Stimulated activated CD8-positive, alpha-beta memory T cell treated with anti-CD3 and anti-CD28 coated beads, Interleukin-12 subunit alpha, Interleukin-12 subunit beta, amount 100 ng/mL, for 4 hours (primary cell): ENCODE measurements at places on chromosomes 11 and 22.

DNA sequence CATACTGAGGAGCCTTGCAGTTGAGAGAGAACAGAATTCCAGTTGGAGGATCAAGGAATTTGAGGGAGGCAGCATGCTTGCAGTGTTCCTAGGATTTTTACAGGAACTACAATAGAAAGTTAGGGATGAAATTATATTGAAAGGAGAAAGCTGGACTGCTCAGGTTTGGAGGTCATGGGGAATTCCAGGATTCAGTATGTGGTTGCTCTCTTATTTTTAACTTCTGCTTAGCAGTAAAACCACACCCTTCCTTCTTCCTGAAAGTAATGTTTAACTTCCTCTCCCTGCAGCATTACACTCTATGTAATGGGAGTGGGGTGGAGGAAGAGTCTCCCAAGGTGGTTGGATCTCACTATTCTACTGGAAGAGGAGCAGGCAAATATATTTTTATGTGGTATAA is 31.3 kb downstream of the CTNND1 start:
- no peak for DNase-seq

DNA sequence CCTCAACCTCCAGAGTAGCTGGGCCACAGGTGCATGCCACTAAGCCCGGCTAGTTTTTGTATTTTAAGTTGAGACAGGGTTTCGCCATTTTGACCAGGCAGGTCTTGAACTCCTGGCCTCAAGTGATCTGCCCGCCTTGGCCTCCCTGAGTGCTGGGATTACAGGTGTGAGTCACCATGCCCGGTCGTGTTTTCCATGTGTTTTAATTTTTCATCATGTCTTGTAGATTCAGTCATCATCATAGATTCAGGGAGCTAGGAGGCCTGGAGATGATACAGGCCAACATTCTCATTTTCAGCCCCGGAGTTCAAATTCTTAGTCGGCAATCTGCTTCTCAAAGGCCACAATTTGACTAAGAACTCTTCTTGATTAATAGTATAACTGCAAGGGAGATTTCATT is 73.5 kb upstream of the GRAMD1B start:
- DNase-seq: no peak

DNA sequence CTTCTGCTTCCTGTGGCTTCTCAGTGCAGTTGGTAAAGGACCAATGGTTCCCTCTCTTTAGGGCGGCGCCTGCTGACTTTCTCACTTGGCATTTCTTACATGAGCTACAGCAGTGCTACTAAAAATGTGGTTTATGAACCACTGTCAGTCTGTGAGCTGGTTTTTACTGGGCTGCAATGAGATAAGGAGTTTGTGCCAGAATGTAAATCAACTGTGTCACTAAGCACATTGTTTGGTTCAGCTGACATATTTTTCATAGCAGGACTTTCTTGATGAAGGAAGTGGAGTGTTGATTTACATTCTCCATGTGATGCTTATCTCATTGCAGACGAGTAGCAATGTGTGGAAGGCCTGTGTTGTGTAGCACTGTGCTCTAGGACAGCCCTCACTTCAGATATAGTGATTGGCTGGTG is 463.3 kb downstream of the SOX6 start:
- DNase-seq: no peak

GRCh38 chr11:48111891-48112290 is 104.7 kb upstream of the OR4B1 start:
- DNase-seq: no peak

GRCh38 chr11:92224054-92224406 is 588 bp upstream of the FAT3 start:
- no peak for DNase-seq

- DNase-seq: no peak
These were observed 62.6 kb upstream of the RASD2 start for GRCh38 chr22:35477911-35478582.

DNA sequence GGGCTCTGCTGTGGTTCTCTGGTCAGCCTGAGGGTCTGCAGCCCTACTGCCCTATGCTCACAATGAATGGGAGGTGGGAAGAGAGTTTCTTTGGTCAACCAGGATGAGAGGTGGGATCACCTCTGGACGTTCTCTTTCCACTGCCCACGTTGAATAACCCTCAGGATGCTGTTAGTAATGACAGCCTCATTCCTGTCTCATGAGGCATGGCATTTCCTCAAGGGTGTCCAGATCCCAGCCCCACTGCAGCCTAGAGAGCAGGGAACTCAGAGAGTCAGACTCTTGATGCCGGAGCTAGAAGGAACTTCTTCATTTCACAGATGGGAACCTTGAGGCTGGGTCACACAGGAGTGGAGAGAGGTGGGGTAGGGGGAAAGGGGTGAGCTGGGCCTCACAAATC is 196.0 kb downstream of the CEP164 start:
- DNase-seq: no peak

DNA sequence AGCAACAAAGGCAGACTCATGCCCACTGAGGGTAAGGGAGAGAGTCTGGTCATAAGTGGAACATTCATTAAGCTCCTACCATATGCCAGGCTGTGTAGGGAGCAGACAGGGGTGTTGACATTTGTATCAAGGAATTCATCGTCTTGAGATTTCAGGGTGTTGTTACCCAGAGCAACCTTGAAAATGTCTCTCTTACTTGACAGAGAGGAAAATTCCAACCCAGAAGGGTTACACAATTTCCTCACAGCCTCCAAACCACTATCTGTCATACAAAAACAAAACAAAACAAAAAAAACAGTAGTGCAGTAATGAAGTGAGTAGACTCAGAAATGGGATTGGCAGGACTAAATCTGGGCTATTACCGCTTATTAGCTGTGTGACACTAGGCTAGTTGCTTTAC is 113.2 kb downstream of the MIAT start:
- DNase-seq: no peak

- no peak for DNase-seq
These were observed 698.6 kb upstream of the ARHGAP42 start for GRCh38 chr11:99988471-99988837.

DNA sequence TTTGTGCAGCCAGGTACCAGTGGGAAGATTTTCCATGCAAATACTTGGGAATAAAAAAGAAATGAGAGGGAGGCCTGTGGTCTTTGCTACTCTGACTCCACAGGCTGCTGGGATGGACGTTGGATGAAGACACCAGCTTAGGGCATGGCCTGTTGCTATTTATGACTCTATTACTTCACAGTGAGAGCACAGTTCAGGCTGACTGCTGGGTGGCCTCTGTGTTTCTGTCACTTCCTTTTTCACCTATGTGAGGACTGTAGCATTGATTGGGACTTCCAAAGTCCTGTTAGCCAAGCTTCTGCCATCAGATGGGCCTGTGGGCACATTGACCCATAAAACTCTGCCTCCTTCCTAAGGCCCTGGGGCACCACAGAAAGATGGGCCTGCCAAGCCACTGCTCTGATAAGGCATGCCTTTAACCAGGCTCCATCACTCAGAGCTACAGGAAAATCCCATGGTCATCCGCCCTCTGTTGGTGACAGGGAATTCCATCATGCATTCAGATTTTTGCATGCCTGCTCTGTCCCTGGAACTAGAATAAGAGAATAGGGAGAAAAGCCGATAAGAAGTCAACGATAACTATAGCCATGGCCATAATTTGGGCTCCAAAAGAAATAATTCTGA is 64.6 kb downstream of the KCNJ1 start:
- no peak for DNase-seq

GRCh38 chr11:82747471-82747870 is 13.8 kb upstream of the FAM181B start:
- DNase-seq: no peak

- DNase-seq: no peak
These were observed 5.7 kb upstream of the GSTP1 start for GRCh38 chr11:67577951-67578350.

GRCh38 chr22:26660961-26661578 is 3.7 kb downstream of the MIAT start:
- no peak for DNase-seq

GRCh38 chr22:24466716-24467328 is 28.3 kb upstream of the UPB1 start:
- DNase-seq: no peak

- no peak for DNase-seq
These were observed 65.2 kb downstream of the WNT7B start for GRCh38 chr22:45911601-45912271.

GRCh38 chr22:39581303-39581702 is 10.8 kb downstream of the CACNA1I start:
- no peak for DNase-seq

GRCh38 chr11:67585911-67586310 is 2.3 kb downstream of the GSTP1 start:
- DNase-seq: no peak

GRCh38 chr11:2892967-2893528 is 7.5 kb upstream of the CDKN1C start:
- no peak for DNase-seq

- DNase-seq: no peak
These were observed 118.1 kb downstream of the BBOX1 start for GRCh38 chr11:27158456-27159334.

- no peak for DNase-seq
These were observed 99.3 kb upstream of the SESN3 start for GRCh38 chr11:95330302-95330701.

DNA sequence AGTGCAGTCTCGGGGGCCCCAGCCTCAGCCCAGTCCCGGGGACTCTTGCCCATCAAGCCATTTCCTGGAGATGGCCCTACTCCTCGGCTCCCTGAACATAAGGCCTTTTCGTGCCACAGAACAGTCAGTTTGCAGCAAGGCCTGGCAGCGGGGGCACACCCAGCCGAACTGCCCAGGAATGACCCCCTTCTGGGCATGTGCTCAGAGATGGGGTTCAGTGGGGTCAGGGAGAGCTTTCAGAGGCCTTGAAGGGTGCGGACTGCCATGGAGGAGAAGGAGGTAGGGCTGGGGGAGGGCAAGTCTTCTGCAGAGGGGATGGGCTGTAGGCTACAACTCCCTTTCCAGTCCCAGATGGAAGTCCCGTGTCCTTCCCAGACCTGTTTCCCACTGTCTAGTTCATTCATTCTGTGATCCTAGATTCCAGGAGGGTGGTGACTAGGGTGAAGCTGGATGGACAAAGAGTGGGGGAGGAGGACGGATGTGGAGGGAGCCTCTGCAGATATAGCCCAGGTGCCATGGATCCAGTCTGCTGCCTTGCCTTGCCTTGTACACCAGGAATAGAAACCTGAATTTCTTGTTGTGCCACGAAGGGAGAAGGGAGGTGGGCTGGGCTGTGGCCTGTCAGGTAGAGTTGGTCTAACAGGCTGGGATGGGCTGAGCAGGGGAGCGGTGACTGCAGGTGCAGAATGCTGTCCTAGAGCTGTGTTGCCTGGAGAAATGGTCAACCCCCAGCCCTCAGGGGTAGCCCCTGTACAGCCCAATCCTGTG is 14.2 kb upstream of the OMP start:
- no peak for DNase-seq

GRCh38 chr22:24878969-24879368 is 67.5 kb downstream of the LHFPL7 start:
- no peak for DNase-seq

- DNase-seq: no peak
These were observed 29.1 kb upstream of the SYT9 start for GRCh38 chr11:7222619-7223018.

DNA sequence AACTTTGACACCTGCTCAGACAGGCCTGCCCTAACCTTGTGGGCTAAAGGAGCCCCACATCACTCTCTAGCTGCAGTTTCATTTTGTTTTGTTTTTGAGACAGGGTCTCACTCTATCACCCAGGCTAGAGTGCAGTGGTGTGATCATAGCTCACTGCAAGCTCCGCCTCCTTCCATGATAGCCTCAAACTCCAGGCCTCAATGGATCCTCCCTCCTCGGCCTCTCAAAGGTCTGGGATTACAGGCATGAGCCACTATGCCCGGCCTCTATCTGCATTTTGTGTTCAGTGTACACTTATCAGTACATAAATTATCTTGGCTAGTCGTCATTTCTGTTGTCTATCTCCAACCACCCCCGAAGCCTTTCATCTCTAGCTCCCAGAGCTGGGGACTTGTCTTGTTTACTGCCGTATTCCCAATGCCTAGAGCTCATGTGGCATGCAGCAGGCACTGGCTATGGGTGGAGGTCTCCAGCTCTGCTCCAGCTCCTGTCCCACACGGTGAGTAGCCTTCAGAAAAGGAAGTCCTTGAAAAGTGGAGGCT is 22.1 kb upstream of the PEX26 start:
- DNase-seq: no peak
